ENCODE measurements at places on chromosomes 1 and 21. TPM values are rescaled to one million over a fixed set of nuclear protein-coding genes. Genes with fewer than 3 reads are reported as not detected.

- DNase-seq: no peak
Measured at GRCh38 chr1:2091611-2092604, 41.7 kb downstream of the PRKCZ start.

DNA sequence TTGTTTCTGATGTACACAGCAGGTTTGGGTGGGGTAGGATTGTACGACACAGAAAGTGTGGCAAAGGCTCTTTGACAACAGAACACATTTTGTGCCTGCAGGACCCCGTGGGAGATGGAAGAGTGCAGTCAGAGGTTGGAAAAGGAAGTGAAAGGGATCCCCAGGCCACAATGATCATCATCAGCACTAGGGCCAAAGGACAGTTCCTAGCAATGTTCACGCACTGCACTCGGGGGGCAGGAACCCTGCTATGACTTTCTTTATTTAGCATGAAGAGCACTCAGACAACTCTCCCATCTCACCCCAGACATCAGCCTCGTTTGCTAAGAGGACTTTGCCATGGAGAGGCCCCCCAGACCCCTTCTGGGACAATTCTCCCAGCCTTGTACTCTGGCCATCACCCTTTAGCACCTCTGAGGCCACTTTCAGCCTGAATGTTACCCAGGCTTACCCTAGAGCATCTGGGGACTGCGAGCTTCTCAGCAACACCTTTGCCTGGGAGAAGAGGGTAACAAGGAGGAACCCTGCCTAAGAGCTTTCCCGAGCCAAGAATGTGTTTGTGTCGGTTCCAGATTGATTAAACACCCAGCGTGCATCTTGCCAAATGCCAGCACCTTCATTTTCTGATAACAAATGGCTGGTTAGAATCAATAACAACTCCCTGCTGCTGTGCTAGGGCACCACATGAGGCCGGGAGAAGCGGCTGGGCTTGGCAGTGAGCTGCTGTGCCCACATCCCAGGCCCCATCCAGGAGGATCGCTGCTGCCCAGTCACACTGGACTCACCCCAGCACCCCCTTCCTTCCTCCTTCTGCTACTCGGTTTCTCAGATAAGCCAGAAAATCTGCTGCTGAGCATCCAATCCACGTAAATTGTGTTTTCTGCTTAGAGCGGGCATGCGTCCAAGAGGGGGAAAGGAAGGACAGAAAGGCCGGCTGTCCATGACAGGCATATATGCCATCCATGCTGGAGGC lies 633.1 kb downstream of the AJAP1 start:
- no peak for DNase-seq

GRCh38 chr1:235160383-235160956 lies 580 bp downstream of the RBM34 start:
- DNase-seq: peak; percentile 2

GRCh38 chr1:234955107-234955731 lies 173.4 kb downstream of the TOMM20 start:
- no peak for DNase-seq

DNA sequence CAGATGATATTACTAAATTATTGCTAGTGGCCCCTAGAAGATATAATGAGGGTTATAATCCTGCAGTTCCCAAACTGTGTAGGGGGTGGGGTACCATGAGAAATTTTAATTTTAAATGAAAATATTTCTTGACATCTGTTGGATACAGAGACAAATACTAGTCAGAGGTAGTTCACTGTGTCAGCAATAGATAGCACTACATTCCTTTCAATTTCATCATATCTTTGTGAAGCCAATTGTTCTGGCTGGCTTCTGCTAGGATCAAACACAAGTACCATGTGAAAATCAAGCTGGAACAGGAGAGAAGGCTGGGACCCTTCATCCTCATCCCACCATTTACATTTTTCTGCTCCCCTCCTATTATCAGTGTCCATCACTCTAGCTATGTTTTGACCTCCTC lies 208.1 kb downstream of the USH2A start:
- no peak for DNase-seq

- no peak for DNase-seq
Measured at GRCh38 chr21:42556960-42557359, 43.3 kb downstream of the SLC37A1 start.

GRCh38 chr1:160864173-160864572 lies 1.5 kb upstream of the CD244 start:
- no peak for DNase-seq

DNA sequence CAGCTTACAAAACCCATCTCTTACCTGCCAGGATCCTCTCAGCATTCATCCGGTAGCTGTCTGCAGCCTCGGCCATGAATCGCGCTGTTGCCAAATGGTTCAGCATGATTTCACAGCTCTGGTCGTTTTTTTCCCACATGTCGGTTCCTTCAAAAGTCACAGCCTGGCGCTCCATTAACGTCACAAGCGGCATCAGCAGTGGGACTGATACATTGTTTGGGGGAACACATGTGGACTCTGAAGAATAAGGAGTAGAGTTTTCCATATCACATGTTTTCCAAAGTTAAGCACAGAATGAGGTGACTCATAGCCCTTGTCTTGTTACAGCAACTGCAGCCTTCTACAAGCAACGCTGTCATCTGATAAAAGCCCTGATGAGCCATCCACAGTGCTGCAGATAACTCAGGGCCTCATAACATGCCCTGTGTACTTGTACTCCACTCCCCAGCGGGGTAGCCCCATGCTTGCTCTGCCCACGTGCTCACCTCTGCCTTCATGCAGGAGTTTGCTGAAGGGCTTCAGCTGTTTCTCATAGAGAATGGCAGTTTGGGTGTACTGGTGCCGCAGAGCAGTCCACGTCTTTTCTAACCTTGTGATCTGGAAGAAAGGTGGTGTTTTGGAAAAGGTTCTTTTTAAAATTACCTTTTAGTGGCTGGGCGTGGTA lies 114.2 kb downstream of the BCAR3 start:
- DNase-seq: no peak

GRCh38 chr1:47403321-47403910 lies 12.7 kb upstream of the FOXE3 start:
- DNase-seq: no peak

- DNase-seq: no peak
Measured at GRCh38 chr1:178362747-178363146, 134.0 kb downstream of the CLEC20A start.

DNA sequence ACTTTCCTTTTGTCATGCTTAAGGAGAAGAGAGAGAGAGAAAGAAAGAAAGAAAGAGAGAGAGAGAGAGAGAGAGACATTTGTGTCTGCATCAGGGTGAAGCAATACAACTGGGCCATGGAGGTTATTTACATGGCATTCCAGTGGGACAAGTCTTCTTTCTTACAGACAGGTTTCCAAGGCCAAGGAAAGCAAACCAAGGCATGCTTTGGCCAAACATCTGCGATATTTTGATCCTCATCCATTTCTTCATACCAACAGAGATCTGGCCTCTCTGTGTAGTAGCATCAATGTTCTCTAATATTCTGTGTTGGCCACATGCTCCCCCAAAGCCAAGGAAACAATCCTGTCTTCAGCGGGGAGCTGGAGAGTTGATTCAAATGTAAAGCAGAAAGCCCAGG lies 292.1 kb downstream of the SETD4 start:
- DNase-seq: no peak

DNA sequence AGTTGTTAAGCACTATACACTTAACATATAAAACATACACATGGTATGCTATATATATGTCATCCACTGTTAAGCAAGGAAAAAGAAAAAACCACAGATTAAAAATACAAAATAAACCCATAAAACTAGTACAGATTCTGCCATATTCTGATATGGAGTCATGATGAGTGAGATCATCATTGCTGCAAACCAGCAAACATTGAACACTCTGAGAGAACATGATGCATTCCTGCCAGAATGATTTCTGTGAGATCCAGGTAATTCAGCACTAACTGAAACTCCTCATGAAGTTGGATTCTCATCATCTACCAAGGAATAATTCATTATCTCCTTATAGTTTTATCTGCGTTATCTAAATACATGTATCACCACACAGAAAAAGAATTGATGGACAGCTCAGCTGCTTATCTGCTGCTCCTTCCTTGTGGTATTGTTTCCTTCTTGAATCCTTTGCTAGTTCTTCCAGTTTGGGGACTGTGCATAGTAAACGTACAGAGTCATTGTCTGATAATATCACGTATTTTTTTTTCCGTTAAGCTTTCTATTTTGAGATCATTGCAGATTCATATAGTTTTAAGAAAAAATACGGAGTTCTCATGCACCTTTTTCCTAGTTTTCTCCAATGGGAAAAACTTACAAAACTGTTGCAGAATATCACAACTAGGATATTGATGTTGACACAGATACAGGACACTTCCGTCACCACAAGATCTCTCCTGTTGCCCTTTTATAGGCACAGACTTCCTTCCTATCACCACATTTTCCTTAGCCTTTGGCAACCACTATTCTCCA lies 9.3 kb downstream of the RAB4A start:
- no peak for DNase-seq

KCNT2 gene
- 13.9 TPM for polyA plus RNA-seq

PLA2G2D gene
- polyA plus RNA-seq: 0.08 TPM

RNF223 gene
- polyA plus RNA-seq: 0.23 TPM

CEP350 gene
- 20.7 TPM for polyA plus RNA-seq

LRRN2 gene
- 26.3 TPM for polyA plus RNA-seq
